H1 (cell line): ENCODE measurements at places on chromosomes 5 and 9. TPM values are rescaled to one million over a fixed set of nuclear protein-coding genes. Genes with fewer than 3 reads are reported as not detected.
A peak's percentile ranks its signal among the peaks of the same experiment; 100 is the strongest.

GRCh38 chr5:57715296-57715695 is 232.7 kb upstream of the ACTBL2 start:
- H3K27ac ChIP-seq: no peak overlapping the region
- H3K4me1 ChIP-seq: no peaks in the 10 kb centered on the region
- H3K27me3 ChIP-seq: no peaks in the 10 kb centered on the region
- DNase-seq: no peak

GRCh38 chr9:33022755-33023154 is 2.3 kb upstream of the DNAJA1 start:
- DNase-seq: no peak
- peaks cover 6% of the 10 kb centered on the region; the same call in 1 of the 2 replicates for H3K4me1 ChIP-seq
- H3K36me3 ChIP-seq: 0 out of 2 replicates have a peak, but pooled peaks cover 4% of the 10 kb centered on the region
- H3K27ac ChIP-seq: no peak overlapping the region
- no peak overlapping the region for H3K4me3 ChIP-seq

DNA sequence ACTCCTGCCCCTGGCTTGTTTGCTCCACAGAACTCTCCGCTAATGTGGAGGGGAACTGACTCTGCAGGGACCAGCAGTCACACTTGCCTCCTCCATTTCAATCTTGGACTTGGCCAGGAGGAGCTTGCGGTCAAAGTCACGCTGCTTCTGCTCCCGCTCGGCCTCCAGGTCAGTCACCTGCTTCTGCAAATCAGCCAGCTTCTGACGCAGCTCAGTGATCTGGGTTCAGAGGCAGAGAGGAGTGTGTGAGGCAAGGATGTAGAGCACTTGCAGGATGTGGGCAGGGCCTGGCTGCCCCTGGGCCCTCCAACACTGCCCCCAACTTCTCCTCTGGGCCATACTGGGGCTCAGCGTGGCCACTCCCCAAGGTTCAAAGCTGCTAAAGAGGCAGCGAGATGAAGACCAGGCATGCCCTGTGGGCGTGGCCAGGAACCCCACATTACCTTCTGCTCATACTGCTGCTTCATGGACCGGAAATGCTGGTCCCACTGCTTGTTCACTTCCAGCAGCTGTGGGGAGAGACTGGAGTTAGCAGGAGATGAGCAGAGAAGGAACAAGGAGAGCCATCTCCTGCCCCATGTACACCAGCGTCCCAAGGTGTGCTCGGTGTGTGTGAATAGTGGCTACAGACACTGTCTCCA is 22.2 kb downstream of the GPX3 start:
- H3K36me3 ChIP-seq: peaks cover 8% of the 10 kb centered on the region; the same call in 1 of the 2 replicates
- no peak overlapping the region for H3K4me3 ChIP-seq
- no peaks in the 10 kb centered on the region for H3K4me1 ChIP-seq
- no peak for DNase-seq

DNA sequence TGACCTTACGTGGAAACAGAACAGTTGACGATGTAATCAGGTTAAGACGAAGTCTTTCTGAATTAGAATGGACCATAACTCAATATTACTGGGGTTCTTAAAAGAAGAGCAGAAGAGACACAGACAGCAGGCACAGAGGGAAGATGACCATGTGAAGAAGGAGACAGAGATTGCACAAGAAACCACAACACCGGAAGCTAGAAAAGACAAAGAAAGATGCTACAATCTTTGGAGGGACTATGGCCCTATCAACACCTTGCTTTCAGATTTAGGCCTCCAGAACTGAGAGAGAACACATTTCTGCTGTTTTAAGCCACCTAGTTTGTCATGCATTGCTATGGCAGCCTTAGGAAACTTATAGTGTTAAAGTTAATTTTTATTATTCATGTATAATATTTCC is 27.1 kb downstream of the CDH9 start:
- no peak overlapping the region for H3K4me3 ChIP-seq
- no peak for DNase-seq
- H3K4me1 ChIP-seq: no peaks in the 10 kb centered on the region
- no peaks in the 10 kb centered on the region for H3K36me3 ChIP-seq

DNA sequence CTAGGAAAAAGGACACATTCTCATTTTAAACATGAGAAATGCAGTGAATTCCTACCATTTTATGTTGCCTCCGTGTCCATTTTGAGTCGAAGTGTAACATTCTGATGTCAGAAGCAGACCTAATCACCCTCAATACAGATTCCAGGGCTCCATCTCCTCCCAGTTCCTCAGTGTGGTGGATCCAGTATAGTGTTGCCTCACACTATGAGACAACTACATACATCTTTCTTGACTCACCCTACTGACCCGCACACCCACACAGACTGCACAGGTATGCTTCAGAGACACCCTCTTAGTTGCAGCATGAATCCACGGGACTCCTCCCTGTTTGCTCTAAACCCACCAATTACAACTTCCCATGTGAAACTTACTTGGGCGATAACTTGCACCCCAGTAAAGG is 564.9 kb downstream of the SEMA5A start:
- H3K27ac ChIP-seq: no peak overlapping the region
- DNase-seq: no peak
- no peaks in the 10 kb centered on the region for H3K27me3 ChIP-seq
- H3K36me3 ChIP-seq: no peaks in the 10 kb centered on the region

DNA sequence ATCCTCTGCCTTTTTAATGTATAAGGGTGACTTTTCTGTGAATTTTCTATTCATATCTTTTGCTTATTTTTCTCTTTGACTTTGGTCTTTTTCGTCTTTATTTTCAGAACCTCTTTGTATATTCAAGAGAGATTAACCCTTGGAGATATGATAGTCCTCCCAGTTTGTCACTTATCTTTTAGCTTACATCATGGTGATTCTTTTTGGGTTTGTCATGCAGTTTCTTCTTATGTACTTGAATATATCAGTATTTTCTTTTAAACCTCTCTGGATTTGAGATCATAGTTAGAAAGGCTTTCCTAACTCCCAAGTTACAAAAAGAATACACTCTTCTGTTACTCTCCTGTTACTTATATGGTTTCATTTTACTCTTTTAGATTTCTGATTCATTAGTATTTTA is 27.5 kb upstream of the GPR21 start:
- H3K4me1 ChIP-seq: no peaks in the 10 kb centered on the region
- 0 out of 2 replicates have a peak, but pooled peaks cover 2% of the 10 kb centered on the region for H3K36me3 ChIP-seq
- H3K27ac ChIP-seq: no peak overlapping the region
- H3K4me3 ChIP-seq: no peak overlapping the region

DNA sequence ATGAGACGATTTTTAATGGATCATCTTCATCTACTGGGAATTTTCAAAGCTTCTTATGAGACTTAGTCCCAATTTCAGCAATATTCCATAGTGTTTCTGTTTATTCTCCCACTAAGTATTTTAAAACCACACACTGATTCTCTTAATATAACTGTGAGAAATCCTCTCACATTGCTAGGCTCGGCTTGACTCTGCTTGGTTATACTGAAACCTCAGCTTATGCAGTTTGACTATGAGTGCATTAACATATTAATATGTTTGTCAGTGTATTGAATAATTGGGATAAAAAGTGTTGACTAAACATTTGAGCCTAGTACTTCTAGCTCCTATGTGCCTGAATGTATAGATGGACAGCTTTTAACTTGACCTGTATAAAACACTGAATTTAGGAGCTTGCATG is 298.5 kb upstream of the IZUMO3 start:
- H3K27ac ChIP-seq: no peak overlapping the region
- no peak overlapping the region for H3K4me3 ChIP-seq
- no peaks in the 10 kb centered on the region for H3K36me3 ChIP-seq
- DNase-seq: no peak

DNA sequence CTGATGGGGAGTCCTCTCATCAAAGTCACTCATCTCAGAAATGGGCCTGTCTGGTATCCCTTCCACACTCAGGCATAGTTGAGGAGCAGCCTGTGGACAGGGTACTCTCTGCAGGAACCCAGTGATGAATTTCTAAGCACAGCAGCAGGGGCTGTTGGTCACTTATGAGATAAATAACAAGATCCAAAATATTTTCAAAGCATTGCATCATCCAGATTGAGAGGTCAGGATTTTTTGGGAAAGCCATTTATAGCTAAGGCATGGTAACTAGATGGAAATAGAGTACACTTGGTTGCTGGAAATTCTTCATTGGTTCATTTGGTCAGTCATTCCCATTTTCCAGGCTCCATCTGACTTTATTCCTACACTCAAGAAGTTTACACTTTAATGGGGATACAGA is 246.8 kb upstream of the RAI14 start:
- no peaks in the 10 kb centered on the region for H3K27me3 ChIP-seq
- H3K27ac ChIP-seq: no peak overlapping the region
- no peak for DNase-seq
- no peaks in the 10 kb centered on the region; the same call in 1 of the 2 replicates for H3K36me3 ChIP-seq

- no peaks in the 10 kb centered on the region for H3K36me3 ChIP-seq
- peaks cover 17% of the 10 kb centered on the region for H3K4me1 ChIP-seq
- peaks cover 98% of the 10 kb centered on the region for H3K27me3 ChIP-seq
- no peak overlapping the region for H3K27ac ChIP-seq
- DNase-seq: peak; percentile 73
- H3K4me3 ChIP-seq: peak overlapping the region; percentile 56
These were observed 1.1 kb downstream of the LHX2 start for GRCh38 chr9:124012368-124013301.

DNA sequence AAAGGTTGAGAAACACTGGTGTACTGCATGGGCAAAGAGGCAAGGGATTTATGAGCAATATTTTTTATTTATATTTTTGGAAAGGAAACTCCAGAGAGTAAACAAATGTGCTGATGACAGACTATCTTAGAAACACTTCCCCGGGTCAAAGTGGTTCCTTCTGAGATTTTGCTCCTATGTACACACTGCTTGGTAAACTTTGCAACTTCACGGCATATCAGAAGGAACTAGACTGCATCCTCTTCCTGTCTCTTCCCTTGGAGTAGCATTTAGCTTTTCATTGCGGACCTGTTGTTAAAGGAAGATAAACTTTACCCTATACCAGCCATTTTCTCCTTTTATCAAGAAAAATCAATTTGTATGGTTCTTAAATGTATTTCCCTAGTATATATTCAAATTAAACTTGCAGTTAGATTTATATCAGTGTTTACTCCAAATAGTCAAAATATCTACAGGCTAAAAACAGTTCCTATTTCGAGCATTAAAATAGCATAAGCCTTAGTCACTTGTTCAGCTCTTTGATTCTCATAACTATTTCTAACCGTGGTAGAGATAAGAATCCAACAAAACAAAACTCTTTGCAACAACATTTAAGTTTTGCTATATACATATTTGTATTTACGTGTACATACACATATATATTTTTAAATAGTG is 48.0 kb upstream of the LRRC19 start:
- H3K27me3 ChIP-seq: no peaks in the 10 kb centered on the region
- H3K36me3 ChIP-seq: no peaks in the 10 kb centered on the region; the same call in 1 of the 2 replicates
- H3K4me3 ChIP-seq: no peak overlapping the region
- no peak overlapping the region for H3K27ac ChIP-seq
- H3K4me1 ChIP-seq: no peaks in the 10 kb centered on the region
- DNase-seq: no peak

DNA sequence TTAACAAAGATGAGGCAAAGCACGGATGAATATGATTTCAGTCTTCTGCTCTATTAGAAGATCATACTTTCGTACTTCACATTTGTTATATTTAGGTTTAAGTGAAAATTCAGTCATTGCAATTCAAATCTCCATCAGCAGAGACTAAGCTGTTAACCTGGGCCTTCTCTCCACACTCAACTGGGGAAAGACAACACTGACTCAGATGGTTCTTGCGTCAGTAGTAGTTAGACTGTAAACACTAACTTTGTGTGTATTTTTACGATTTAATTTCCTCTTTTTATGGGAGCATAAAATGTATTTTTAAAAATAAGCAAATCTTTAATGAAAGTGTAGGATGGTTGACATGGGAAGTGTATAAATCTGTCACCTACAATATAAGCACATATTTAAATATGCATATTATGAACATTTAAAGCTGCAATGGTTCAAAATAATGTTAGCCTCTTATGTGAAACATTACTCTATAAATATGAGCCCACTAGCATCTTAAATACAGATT is 42.7 kb upstream of the ZNF608 start:
- DNase-seq: no peak
- H3K36me3 ChIP-seq: no peaks in the 10 kb centered on the region
- no peaks in the 10 kb centered on the region for H3K4me1 ChIP-seq
- no peak overlapping the region for H3K27ac ChIP-seq

GRCh38 chr5:124560370-124560769 is 186.1 kb downstream of the ZNF608 start:
- no peak overlapping the region for H3K27ac ChIP-seq
- no peaks in the 10 kb centered on the region for H3K4me1 ChIP-seq
- H3K27me3 ChIP-seq: no peaks in the 10 kb centered on the region
- no peak for DNase-seq
- H3K4me3 ChIP-seq: no peak overlapping the region

DNA sequence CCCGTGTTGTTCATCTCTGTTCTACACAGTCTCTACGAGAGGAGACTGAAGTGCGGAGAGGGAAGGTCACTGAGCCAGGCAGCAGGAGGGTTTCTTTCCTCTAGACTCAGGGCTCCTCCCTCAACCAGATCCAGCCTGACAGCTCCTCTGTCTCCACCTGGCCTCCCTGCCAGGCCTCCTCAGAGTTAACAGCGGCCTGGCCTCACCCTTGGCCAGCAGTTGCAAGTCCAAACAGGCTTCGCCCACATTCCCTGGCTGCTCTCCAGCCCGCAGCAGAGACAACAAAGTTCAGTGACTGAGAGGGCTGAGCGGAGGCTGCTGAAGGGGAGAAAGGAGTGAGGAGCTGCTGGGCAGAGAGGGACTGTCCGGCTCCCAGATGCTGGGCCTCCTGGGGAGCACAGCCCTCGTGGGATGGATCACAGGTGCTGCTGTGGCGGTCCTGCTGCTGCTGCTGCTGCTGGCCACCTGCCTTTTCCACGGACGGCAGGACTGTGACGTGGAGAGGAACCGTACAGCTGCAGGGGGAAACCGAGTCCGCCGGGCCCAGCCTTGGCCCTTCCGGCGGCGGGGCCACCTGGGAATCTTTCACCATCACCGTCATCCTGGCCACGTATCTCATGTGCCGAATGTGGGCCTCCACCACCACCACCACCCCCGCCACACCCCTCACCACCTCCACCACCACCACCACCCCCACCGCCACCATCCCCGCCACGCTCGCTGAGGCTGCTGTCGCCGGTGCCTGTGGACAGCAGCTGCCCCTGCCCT is at the start of gene HRCT1:
TSS of gene HRCT1 (plus strand) at position 291 of the 768 bp plus-strand sequence. CDS start at position 377, 86 bp downstream.
- no peaks in the 10 kb centered on the region for H3K27me3 ChIP-seq
- no peak for DNase-seq
- no peaks in the 10 kb centered on the region for H3K36me3 ChIP-seq
- H3K4me1 ChIP-seq: peaks cover 25% of the 10 kb centered on the region
- no peak within 1 kb of the TSS for H3K4me3 ChIP-seq
- H3K27ac ChIP-seq: no peak within 1 kb of the TSS

CTSV gene
- total RNA-seq: 113 and 114 TPM in 2 replicates

FGF18 gene
- total RNA-seq: 0.63 and 1.3 TPM in 2 replicates

ADAM19 gene
- total RNA-seq: 21.4 and 22.7 TPM in 2 replicates

TLR4 gene
- total RNA-seq: 0.17 and 0.19 TPM in 2 replicates

SV2C gene
- total RNA-seq: 0.08 and 0.24 TPM in 2 replicates

ERGIC1 gene
- 95.3 and 96.1 TPM in 2 replicates for total RNA-seq

SPAAR gene
- total RNA-seq: not detected in 2 replicates

RLN1 gene
- 0.80 and 1.3 TPM in 2 replicates for total RNA-seq

PTTG1 gene
- 229 and 240 TPM in 2 replicates for total RNA-seq

TAS2R1 gene
- not detected in 2 replicates for total RNA-seq
